ENCODE measurements at places on chromosomes 16 and 17.

- DNase-seq = no peak
Observed at GRCh38 chr16:21084631-21085225, 65.9 kb downstream of the DNAH3 start.

DNA sequence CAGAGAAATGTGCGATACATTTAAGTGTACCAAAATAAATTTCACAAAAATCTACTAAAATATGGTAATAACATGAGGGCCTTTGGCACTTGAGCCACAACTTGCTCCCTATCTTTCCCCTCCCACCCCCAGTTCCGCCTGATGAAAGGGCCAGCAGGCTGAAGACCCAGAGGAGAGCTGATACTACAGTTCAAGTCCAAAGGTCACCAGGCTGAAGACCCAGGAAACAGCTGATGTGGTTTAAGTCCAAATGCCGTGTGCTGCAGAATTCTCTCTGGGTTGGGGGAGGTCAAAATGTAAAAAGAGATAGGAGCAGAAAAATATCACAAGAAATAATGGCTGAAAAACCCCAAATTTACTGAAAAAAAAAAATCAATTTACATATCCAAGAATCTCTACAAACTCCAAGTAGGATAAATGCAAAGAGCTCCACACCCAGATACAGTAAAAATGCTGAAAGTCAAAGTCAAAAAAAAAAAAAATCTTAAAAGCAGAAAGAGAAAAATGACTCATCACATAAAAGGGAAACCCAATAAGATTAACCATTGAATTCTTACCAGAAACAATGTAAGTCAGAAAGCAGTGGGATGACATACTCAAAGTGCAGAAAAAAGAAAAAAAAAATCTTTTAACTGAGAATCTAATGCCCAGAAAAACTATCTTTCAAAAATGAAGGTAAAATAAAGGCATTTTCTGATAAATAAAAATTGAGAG lies 452.1 kb upstream of the ASIC2 start:
- no peak for DNase-seq

- DNase-seq = no peak
Observed at GRCh38 chr16:4680673-4681470, 12.5 kb upstream of the NUDT16L1 start.

- DNase-seq = no peak
Observed at GRCh38 chr16:85765211-85765610, 14.3 kb upstream of the C16orf74 start.

- DNase-seq = no peak
Observed at GRCh38 chr16:48583075-48584065, 26.6 kb downstream of the N4BP1 start.

GRCh38 chr16:75105306-75106061 lies 11.1 kb downstream of the LDHD start:
- DNase-seq = no peak

DNA sequence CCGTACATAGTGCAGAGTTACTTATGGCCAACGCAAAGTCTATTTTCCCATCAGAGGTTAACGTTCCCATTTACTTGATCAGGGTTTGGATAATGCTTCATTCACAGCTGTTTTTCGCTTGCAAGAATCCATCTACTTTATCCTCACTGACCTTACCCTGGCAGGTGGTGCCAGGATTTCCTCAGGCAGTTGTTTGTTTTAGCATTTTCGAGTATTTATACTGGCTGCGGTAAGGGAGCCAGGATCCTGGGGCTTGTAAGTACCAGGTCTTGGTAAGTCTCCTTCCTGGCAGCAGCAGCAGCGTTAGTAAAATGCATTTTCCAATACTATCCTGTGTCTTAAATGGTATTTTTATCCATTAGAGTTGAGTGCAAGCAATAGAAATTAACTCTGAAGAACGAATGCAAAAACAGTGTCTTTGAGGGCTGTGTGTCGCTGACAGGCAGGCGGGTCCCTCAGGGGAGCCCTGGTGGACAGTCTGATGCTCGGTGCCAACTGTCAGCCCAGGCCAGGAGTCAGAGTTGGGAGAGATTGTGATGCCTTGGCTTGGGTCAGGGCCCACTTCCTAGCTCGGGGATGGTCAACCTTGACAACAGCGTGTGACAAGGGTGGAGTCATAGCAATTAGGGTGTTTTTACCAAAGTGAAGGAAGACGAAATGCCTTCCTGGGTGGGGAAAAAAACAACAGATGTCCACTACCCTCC lies 92.4 kb upstream of the HSBP1 start:
- no peak for DNase-seq

DNA sequence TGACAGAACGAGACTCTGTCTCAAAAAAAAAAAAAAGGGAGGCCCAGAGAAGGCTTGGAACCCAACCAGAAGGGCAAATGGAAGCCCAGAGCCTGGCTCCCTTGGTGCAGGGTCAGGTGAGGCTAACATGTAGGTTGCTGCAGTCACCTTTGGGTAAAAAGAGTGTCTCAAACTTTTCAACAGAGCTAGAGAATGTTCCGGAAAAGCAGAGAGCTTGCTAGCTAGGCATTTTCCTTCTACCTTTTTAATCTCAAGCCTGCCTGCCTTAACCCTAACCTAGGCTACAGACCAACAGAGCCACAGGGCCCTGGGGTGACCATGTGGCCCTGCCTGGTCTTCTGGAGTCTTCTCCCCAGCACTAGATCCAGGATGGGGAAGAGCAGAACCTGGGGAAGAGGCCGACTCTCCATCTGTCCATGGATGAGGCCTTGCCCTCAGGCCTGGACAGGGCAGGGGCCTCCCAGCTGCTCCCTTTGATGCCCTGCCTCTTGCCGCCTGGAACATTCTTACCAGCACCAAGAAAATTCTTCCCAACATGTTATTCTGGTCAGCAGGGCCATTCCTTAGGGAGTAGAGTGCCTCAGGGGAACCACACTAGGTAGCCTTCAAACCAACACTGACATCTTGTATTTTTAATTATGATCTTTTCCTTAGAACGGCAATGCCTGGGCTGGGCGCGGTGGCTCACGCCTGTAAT lies 30.1 kb downstream of the SLC43A2 start:
- DNase-seq = no peak

GRCh38 chr17:7883781-7884386 lies 4.7 kb upstream of the CHD3 start:
- DNase-seq = no peak

DNA sequence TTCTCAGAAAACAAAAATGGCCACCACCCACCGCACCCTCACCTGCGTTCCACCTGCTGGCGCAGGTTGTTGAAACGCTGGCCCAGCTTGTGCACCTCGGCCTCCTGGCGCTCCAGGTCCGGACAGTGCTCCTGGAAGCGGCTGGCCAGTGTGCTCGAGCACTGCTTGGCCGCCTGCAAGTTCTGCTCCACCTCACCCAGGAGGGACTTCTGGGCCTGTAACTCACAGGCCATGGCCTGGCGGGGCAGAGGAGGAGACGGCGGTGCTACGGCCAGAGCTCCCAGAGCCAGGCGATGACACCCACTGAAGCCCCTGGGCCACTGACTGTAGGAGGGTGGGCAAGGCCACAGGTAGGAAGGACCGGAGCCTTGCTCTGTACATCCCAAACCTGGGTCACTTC lies 43.4 kb downstream of the UBN1 start:
- no peak for DNase-seq

- peak; percentile 48 for DNase-seq
Observed at GRCh38 chr17:28712032-28712704, 480 bp upstream of the PROCA1 start.

- no peak for DNase-seq
Observed at GRCh38 chr17:4604111-4604644, 19.8 kb downstream of the SMTNL2 start.

DNA sequence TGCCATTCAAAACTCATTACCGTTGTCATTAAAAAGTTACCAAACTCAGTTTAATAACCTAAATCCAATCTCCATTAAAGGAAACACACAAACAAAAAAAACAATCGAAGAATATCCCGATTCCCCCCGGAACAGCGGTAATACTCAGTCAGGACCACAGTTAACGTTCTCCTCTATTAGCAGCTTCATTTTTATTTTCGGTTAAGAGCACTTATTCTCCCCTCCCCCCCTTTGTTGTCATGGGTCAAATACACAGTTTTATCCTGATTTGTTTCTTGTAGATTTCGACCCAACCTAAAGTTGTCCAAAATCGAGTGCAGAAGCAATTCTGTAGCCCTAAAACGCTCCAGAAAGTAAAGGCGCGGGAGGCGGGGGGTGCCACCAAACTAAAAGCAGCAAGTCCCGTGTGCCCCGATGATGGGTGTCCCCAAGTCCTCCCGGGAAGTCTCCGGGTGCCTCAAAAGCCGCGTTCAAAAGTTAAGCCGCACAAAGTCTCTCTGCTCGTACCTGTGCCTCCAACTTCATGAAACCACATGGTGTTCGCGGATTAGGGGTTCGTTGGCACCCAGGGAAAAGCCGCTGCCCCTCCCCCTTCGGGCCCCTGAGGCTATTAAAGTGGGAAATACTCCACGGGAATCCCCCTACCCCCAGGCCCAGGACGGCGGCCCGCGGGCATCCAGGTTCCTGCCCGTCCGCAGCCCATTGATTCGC lies 996 bp downstream of the SUMO2 start:
- DNase-seq = peak; percentile 28

DNA sequence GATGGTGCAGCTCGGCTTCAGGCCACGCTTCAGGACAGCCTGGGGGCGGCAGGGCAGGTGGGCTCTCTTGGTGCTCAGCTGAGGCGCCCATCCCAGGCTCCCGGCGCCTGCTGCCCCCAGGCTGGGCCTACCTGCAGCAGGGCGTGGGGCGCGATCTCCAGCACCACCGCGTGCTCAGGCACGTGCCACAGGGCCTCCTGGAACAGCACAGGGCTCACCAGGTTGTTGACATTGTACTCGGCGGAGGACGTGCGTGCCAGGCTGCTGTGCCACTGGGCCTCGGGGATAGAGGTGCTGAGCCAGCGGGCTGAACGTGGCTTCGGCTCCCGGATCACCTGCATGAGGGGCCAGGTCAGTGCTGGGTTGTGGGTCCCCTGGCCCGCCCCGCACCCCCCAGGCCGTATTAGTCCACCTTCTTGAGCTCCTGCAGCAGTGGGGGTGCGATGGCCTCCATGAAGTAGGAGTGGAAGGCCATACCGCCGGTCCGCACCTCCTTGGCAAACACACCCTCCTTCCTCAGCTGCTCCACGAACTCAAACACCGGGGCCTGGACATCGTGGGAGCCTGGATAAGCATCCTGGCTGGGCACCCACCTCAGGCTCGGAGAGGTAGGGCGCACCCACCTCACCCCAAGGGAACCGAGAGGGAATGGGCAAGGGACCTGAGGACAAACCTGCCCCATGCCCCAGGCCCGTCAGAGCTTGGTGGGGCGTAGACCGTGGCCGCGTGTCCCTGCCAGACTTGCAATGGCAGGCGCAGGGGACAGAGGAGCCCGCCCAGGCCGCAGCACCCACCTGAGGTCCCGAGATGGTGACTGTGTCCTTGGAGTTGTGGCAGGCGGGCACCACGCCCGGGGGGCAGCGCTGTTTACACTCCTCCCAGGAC lies 9.0 kb downstream of the FASN start:
- DNase-seq = no peak

DNA sequence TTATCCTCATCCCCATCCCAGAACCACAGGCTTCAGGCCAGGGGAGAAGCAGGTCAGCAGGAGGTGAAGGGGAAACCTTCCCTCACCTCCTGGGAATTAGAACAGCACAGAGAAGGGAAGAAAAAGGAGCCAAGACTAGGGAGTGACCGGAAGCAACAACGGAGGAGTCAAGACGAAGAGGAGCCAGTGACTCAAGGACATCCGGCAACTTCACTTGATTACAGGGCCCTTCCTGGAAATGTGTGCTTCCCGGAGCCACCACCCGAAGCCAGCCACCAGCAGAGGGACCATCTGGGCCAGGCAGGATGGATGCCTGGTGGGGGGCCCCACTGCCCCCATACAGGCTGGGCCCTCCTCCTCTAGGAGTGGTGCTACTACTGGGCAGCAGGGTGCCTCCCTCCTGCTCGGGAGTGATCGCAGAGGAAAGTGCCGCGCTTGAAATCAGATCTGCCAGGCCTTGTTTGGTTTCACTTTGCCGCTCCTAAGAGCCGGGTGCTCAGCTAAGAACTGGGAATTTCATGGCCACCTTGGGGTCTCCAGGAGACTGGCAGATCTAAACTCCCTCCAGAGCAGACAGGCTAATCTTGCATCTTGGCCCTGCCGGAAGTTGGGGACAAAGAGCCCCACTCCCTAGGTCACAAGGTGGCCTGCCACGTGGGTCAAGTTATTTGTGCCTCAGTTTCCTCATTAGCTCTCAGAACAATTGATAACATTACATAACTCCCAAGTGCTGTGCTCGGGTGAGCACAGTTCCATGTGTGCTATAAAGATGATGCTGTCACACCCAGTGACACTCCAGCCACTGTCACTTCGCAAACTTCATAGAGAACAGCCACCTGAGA lies 6.6 kb downstream of the CDC42EP4 start:
- DNase-seq = no peak

DNA sequence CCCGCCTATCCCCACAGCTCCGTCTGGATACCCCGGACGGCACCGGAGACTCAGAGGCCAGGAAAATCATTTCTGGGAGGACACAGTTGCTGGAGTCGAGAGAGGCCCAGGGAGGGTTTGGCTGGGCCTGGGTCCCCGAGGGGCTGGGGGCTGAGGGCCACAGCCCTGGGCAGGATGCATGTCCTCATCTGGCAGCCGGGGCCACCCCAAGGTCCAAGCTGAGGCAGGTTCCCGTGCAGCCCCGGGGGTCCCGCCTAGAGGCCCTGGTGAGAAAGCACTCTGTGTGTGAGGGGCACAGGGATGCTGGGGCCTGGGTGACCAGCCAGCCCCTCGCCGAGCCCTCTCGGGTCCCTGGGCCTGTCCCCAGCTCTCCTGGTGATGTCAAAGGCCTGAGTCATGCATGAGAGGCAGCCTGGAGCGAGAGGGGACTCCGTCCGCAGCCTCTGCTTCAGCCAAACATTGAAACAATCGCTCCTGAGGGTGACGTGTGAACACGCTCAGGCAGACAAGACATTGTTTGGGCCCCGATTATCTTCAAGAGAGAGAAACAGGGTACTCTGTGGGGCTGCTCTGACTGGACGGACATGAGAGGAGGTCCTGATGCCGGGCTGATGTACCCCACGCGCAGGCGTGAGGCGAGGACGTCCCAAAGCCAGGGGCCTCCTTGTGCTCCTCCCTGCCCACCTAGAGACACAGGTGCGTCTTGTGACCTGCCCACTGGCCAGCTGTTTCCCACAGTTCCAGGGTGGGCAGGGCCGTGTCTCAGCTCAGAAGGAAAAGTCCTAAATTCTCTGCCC lies 25.8 kb upstream of the C1QTNF8 start:
- no peak for DNase-seq

DNA sequence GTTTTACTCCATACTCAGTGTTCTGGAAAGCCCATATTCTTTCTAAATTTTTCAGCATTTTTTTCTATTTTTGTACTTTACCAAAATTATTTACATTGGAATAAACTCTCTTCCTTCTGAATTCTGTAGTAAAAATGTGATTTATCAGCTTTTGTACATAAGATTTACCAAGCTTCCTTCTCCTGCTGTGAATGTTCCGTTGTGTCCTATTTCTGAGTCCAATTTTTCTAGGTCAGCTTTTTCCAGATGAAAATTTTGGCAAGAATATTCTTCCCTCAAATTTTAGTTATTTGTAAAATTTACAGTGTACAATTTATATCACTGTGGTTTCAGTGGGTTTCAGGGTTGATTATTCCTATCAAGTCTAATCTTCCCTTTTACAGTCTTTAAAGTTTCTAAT lies 27.5 kb downstream of the ASPA start:
- DNase-seq = no peak

- peak; percentile 94 for DNase-seq
Observed at GRCh38 chr16:667780-668518, at the start of gene RHOT2. Gene RHOT2 (plus strand): TSS chr16:668132. CDS start chr16:668200, 68 bp downstream.

- no peak for DNase-seq
Observed at GRCh38 chr16:50737420-50737959, 4.4 kb upstream of the CYLD start.

- no peak for DNase-seq
Observed at GRCh38 chr17:420479-421175, 68.0 kb upstream of the RPH3AL start.

- DNase-seq = no peak
Observed at GRCh38 chr17:34720760-34721159, 141.4 kb downstream of the TMEM132E start.
